ENCODE measurements at places on chromosomes 7 and 10.

- DNase-seq, result no peak
Observed at GRCh38 chr7:138951953-138952352, 29.2 kb downstream of the KIAA1549 start.

GRCh38 chr7:78062214-78062613 lies 263.6 kb downstream of the PHTF2 start:
- DNase-seq, result no peak

GRCh38 chr7:111760043-111760442 lies 197.8 kb upstream of the IMMP2L start:
- DNase-seq, result no peak

- no peak for DNase-seq
Observed at GRCh38 chr7:41047789-41048191, 655.1 kb downstream of the INHBA start.

DNA sequence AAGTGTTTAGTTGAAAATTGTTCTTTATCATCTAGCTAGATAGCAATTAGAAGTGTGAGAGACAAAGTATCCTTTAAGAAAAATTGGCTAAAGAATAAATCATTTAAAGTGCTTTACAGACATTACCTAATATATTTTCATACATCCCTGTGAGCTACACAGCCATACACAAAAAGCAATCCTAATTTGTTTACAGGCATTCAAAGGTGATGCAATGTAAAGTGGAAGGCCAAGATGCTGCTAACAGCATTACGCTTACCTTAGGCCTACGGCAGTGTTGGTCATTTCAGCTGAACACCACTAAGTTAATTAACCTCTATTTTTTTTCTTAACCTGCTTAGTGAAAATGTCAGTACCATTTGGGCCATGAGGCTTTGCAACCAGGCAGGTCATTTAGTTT lies 10.7 kb upstream of the CASD1 start:
- DNase-seq, result no peak
